Activated naive CD8-positive, alpha-beta T cell treated with anti-CD3 and anti-CD28 coated beads, Interleukin-2, amount 50 U/mL, for 16 hours (primary cell): ENCODE measurements at places on chromosomes 6 and 20.

GRCh38 chr6:150620244-150620643 is 20.6 kb downstream of the PLEKHG1 start:
- DNase-seq = no peak

- DNase-seq = no peak
Measured at GRCh38 chr20:21272279-21272678, 30.9 kb upstream of the XRN2 start.

GRCh38 chr6:5184218-5184617 is 76.5 kb downstream of the LYRM4 start:
- no peak for DNase-seq

GRCh38 chr6:101000341-101000740 is 119.2 kb upstream of the ASCC3 start:
- no peak for DNase-seq

DNA sequence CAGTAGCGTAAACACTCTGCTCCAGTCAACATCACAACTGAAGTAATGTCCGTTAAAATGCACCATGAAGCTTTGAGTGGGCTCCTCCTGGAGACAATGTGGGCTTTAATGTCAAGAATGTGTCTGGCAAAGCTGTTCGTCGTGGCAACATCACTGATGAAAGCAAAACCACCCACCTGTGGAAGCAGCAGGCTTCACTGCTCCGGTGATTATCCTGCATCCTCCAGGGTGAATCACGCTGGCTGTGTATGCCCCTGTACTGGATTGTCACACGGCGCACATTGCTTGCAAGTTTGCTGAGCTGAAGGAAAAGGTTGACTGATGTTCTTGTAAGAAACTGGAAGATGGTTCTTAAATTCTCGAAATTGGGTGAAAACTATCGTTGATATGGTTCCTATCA is 128.5 kb downstream of the MOXD1 start:
- no peak for DNase-seq

GRCh38 chr6:116111552-116112528 is 11.2 kb downstream of the NT5DC1 start:
- no peak for DNase-seq

DNA sequence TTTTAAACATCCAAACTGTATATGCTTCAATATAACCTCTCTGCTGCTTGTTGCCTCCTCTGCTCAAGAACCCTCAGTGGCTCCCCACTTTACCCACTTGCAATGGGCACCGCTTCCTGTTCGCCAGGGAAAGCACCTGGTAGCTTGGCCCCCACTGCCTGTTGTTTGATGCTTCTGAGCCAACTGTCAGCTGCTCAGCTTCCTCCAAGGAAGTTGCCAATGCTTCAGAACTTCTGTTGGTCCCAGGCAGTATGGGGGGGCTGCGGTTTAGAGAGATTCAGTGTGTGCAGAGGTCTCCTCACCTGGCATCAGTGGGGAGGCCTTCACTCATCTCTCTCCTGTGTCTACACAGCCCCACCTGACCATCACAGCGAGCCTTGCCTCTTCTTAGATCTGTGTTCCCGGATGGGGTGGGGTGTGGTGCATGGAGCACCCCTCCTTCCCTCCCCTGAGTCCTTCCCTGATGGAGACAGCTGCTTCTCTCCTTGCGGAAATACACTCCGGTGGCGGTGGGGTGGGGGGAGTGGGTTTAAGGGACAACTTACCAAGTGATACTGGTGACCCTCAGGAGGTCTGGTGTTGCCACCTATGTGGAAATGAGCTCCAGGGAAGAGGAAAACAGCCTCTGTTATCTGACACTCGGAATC is 308.1 kb downstream of the CDH26 start:
- no peak for DNase-seq

- no peak for DNase-seq
Measured at GRCh38 chr20:45993197-45993951, 15.3 kb upstream of the MMP9 start.

DNA sequence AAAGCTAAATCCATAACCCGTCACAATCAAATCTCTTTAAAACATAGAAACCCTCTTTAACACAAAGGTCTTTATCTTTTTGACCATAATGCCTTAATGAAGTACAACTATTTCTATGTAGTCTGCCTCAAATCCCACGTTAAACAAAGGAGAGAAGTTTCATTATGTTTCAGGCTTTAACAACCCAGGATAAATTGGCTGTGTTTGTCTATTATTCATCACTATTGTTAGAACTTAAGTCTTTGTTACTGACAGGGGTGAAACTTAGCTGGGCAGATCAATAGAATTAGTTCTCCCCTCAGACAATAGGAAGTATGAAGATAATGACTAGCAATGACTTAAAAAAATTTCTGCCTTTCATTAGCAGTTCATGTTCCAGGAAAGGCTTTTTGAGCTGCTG is 10.1 kb upstream of the METTL24 start:
- DNase-seq = no peak

GRCh38 chr6:21367649-21368154 is 225.8 kb upstream of the SOX4 start:
- no peak for DNase-seq

DNA sequence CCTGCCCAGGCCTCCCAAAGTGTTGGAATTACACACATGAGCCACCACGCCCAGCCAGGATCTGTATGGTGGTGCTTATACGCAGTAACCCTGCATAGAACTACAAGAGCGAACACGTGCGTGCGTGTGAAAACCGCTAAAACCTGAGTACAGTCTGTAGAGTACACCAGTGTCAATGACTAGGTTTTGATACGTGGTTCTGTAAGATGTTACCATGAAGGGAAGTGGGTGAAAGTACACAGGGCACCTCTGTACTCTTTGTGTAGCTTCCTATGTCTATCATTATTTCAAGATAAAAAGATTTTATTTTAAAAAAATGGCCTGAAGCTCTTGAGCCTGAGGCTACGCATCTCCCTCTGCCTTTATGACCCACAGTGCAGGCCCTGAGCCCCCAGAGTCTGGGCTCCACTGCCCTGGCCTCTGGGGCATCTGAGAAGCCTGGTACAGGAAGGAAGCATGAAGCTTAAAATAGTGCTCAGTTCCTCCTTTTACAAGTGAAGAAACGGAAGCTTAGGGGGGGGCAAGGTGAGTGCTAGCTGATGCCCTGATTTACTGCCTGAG is 21.6 kb downstream of the LY86 start:
- DNase-seq = no peak

GRCh38 chr20:21358737-21359136 is 38.6 kb downstream of the NKX2-4 start:
- DNase-seq = no peak

DNA sequence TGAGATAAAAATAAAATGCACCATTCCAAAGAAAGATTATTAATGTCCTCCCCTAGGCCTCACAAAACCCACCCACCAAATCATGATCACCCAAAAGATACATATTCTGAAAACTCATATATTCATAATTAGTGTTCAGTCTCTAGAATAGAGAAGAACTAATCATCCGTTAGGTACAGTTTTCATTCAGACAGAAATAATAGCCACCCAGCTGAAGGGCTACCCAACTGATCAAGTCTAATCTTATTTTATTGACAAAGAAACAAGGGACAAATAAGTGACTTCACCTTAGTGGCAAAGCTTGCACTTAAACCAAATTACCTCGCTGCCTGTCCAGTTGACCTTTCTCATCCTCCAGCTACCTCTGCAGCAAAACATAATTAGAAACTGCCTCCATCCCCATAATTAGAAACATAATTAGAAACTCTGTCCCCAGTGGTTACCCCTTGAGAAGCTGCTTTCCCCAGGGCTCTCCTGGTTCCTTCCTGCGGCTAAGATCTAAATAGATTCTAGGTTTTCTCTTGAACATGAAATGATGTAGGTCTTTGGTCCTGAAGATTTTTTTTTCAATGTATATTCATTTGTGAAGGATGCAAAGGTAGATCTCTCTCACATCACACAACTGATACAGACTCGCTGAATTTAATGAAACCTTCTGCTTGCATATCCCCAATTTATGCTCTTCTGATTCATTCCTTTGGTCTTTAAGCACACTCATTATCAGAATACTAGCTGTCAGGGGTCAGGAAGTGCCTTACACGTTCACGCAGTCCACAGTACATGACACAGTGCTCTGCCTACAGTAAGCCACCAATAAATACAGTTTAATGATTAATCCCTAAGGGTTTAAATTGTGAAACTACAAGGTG is 46.3 kb downstream of the HBS1L start:
- DNase-seq = no peak

- DNase-seq = no peak
Measured at GRCh38 chr6:159043947-159044346, 844 bp downstream of the TAGAP start.

GRCh38 chr20:60063048-60063451 is 104.8 kb downstream of the CDH26 start:
- no peak for DNase-seq

GRCh38 chr6:147201885-147202515 is 2.2 kb upstream of the STXBP5 start:
- no peak for DNase-seq

GRCh38 chr6:136551103-136551502 is 881 bp upstream of the MAP7 start:
- DNase-seq = no peak

DNA sequence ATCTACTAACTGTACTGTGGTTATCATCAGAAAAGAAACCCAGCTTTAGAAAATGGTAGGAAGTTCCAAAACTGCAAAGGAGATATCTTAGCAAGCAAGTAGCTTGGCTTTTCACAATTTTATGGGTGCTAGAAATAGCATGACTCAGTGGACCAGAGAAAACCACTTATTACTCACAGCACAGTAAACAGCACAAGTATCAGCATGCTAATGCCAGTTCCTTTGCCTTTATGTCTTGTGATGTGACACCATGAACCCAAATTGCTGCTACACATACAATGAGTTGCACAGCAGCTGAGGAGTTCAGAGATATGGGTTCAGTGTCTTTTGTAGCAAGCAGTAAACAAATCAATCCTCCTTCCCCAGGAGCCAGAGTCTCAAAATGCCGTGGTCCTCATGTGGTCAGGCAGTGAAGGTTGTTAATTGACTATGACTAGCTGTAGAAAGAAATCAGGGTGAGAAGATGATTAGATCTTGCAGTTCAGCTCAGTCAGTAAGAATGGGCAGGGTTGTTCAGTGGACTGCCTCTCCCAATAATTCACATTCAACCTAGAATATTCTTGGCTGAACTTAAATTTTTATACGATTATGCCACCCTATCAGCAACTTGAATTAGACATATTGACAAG is 73.3 kb downstream of the OPRM1 start:
- DNase-seq = no peak

DNA sequence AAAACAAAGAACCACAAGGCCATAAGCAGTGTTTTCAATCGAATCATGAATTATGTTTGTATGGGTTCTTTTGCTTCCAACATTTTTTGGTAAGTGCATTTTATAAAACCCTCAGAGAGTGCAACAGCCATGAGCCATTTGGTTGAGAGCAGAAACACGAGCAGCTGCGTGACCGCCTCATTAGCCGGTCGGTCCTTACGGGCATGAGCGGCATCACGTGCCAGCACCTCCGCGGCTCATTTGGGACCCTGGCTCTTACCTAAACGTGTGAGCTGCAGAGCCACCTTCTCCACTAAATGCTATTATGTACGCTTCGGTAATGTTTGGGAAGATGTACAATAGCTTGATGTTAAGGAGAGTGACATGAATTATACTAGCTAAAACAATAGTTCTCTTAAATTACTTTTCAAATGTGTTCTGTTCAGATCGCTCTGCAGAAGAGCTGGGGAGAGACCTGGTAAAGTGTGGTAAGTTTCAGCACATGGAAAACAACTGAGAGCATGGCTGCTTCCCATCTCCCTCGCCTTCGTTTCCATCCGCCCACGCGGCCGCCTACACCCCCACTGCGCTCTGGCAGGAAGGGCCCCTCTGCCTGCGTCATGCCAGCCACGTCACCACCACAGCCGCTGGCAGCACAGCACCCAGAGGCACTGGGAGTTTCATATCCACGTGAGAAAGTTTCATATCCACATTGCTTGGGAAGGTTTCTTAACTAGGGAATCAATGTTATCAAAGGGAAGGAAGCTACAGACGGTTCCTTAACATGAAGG is 23.7 kb upstream of the PDE10A start:
- no peak for DNase-seq

DNA sequence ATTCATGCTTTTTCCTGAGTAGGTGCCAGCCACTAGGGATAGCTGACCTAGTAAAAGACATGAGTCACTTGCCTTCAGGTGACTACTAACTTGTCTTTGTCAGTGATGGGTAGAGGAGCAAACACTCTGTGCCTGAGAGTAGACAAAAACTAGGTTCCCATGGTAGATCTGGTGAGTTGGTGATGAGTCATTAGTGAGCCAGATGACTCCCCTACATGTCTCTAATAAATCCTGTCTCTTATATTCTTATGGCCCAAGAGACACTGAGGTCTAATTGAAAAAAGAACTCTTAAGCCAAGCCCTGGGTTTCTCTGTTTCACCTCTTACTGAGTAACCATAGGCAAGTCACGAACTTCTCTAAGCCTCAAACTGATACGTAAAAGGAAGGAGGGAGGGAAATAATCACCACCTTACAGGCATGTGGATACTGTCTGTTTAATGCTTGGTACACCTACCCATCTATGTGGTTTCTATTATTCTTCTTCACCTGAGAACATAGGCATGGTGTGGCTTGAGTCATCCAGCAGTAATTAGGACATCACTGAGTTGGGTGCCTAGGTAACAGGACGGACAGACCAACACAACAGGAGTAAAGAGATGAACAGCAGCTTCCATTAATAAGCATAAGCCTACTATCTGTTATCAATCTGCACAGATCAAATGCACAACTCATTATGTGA is 20.3 kb downstream of the TTPAL start:
- DNase-seq = no peak

GRCh38 chr6:7681449-7681848 is 44.5 kb upstream of the BMP6 start:
- no peak for DNase-seq

DNA sequence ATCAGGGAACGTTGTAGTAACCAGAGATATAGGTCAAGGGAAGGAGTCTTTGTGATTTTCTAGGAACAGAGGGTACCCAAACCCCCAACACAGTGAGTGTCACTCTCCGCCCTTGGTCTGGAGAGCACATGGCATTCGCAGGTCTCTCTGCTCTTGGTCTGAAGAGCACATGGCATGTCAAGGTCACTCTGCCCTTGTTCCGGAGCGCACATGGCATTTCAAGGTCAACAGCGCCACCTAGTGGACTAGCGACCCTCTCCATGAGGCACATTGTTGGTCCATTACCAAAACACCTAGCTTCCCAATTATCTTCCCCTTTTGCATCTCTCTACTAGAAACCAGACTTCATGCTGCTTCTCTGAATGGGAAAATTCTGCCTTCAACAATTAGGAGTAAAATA is 260.0 kb downstream of the C6orf118 start:
- DNase-seq = no peak

GRCh38 chr20:32452776-32453466 is 94.8 kb downstream of the ASXL1 start:
- DNase-seq = no peak

DNA sequence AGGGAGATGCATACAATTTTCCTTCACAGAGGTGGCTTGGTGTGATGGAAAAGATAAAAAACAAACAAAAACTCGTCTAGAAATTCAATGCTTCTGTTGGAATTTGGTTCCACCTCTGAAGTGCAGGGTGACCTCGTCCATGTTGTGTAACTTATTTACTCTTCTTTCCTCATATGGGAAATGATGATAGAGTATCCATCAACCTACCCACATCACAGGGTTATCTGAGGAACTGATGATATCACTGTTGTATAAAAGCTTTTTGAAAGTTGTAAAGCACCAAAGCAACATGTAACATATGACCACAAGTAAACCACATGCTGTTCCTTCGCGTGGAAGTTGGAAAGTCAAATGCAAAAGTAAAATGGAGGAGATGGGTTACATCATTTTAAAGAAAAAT is 212.0 kb upstream of the SGK1 start:
- DNase-seq = no peak
